Neural crest cell (in vitro differentiated cells): ENCODE measurements at places on chromosomes 5 and 9. TPM values are rescaled to one million over a fixed set of nuclear protein-coding genes. Genes with fewer than 3 reads are reported as not detected.

Gene SLC27A6
- total RNA-seq: 0.09 TPM in 1 of 2 replicates, not detected in the other

Gene SLC45A2
- total RNA-seq: 0.36 and 1.3 TPM in 2 replicates

Gene ITK
- total RNA-seq: not detected in 2 replicates

DNA sequence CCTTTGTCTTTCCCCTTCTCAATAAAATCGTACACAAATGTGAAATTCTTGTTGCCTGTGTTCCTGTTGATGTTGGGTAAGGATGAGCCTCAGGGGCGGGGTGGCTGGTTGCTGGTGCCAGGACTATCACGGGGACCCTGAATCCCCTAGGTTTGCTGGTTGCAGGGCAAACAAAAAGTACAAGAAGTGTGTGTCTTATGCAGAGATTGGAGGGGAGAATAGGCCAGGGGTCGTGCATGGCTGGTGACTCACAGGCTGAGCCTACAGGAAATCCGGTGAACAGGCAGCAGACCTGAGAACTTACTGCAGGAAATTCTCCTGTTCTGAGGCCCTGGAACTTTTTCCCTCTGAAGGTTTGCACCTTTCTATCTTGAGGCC is 5.5 kb downstream of the ANXA2R start:
- no peak for DNase-seq

GRCh38 chr5:52786949-52787599 is 642 bp upstream of the ITGA1 start:
- DNase-seq: no peak

GRCh38 chr9:17622141-17622540 is 43.3 kb downstream of the SH3GL2 start:
- no peak for DNase-seq

- DNase-seq: no peak
Measured at GRCh38 chr9:37969130-37969529, 65.2 kb upstream of the SLC25A51 start.

DNA sequence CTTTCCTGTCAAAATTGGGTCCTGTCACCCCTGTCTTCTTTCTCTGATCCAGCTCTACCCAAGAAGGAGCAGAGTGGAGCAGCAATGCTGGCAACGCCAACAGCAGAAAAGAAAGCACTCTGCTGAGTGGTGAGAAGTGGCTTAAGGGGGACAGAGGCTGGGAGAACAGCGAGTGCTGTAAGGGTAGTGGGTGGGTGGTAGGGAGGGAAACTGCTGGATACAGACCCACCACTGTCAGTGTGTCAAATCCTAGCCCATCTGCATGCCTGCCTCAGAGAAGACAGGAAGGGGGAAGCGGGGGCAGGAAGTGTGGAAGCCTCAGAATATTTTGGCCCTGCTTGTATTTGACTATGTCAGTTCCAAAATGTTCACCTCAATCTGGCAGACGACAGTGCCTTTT is 170.4 kb upstream of the MAST4 start:
- DNase-seq: no peak
